ENCODE measurements at places on chromosomes 13 and 19.

GRCh38 chr13:111247552-111247951 lies 72.9 kb upstream of the TEX29 start:
- DNase-seq, result no peak

- no peak for DNase-seq
These were observed 1235.3 kb upstream of the ATXN8OS start for GRCh38 chr13:68872338-68872737.

GRCh38 chr13:111472559-111473460 lies 152.4 kb downstream of the TEX29 start:
- no peak for DNase-seq

- DNase-seq, result peak; percentile 3
These were observed 2012.6 kb downstream of the PCDH9 start for GRCh38 chr13:65217471-65217995.

DNA sequence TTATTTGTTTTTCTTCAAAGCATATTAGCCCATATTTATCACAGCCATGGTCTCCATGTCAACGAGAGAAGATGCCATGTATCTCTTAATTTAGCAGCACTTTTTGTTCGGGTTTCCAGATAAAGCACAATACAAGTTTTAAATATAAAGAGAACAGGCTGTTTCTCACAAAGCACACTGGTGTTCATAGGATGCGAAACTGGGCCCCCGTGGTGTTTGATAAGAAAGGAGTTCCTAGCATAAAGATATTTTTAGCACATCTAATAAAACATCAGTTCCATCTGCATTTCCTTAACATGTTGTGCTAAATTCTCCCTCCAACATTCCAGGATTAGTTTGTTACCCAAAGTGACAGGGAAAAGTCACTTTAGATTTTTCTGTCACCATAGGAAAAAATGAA lies 72.4 kb upstream of the EDNRB start:
- no peak for DNase-seq

- DNase-seq, result no peak
These were observed 3.1 kb downstream of the NR2F6 start for GRCh38 chr19:17242431-17243208.

- DNase-seq, result no peak
These were observed 29.7 kb upstream of the CYSLTR2 start for GRCh38 chr13:48624016-48624415.

DNA sequence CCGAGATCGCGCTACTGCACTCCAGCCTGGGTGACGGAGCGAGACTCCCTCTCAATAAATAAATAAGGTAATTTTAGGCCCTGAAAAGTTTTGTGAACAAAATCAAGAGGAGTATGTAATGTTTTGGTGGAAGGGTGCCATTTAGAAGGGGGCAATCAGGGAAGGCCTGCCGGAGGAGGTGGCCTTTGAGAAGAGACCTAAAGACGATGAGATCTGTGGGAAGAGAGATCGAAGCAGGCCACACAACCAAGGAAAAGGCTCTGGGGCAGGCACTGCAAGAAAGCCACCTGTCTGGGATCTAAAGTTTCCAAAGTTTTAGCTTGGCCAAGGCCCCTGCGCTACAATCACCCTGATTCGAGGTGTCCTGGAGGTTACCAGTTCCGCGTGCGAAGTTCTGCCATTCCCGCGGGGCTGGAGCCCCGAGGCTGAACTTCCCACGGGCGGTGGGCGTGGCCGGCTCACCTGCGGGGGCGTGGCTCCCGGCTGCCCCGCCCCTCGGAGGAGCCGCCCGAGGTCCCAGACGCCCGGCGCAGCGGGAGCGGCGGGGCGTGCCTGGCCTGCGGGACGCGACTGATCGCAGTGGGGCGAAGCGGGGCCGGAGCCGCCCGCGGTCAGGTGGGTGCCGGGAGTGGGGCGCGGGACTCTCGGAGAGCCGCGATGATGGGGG lies at the start of gene KLC3:
KLC3 (plus strand) TSS at position 519 of the 667 bp plus-strand sequence. CDS start 4,792 bp downstream, outside the sequence.
- DNase-seq, result no peak
